Body of pancreas (tissue), 4 donors: ENCODE measurements at places on chromosomes 1 and 21.

DNA sequence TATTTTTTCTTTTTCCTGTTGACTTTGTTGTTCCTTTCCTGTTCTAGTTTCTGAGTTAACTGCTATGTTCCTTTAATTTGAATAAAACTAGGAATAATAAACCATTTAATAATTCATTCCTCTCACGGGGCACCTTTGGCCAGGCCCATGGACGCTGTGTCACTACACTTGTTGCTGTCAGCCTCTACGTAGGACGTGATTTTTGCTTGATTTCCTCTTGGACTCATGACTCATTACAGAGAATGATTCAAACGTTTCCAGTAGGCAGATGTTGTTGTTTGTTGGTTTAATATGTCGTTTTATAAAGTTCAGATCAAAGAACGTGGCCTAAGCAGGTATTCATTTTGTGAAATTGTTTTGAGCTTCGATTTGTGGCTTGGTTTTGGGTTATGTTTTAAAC, 9.1 kb upstream of the SLC19A1 start:
- DNase-seq: peak; percentile 39

- no peak for DNase-seq
These were observed 27.1 kb downstream of the SHISAL2A start for GRCh38 chr1:52659851-52660596.

DNA sequence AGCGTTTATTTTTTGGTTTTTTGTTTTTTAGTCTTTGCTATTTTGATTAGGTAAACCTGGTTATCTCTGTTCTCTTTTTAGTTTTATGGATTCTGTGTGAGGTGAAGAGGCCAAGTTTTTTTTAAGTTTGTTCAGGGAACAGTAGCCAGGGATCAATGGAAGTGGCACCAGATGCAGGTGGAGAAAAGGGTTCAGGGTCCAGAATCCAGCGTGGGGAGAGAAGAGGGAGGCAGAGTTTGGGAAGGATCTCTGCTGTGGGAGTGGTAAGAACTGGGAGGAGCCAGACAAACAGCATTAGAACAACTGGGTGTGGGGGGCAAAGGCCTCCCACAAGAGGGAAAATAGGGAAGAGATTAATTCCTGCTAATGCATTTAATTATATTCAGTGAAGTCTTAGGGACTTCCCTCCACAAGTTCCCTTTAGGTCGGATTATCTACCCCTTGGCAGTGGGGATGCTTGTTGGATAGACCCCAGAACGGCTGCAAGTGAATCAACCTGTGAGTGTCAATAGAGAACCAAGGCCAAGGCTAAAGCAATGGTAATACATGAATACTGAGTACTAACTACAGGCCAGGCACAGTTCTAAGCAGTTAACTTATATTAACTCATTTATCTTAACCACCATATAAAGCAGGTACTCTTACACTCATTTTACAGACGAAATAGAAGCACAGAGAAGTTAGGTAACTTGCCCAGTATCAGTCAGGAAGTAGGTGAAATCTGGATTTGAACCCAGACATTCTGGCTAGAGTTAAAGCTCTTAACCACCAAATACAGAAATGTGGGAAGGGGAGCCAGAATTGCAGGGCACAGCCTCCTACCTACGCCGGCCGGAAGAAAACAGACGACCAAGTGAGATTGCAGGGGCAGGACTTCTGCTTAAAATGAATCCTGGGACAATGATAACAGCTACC, 498 bp downstream of the GNAT2 start:
- DNase-seq: no peak

DNA sequence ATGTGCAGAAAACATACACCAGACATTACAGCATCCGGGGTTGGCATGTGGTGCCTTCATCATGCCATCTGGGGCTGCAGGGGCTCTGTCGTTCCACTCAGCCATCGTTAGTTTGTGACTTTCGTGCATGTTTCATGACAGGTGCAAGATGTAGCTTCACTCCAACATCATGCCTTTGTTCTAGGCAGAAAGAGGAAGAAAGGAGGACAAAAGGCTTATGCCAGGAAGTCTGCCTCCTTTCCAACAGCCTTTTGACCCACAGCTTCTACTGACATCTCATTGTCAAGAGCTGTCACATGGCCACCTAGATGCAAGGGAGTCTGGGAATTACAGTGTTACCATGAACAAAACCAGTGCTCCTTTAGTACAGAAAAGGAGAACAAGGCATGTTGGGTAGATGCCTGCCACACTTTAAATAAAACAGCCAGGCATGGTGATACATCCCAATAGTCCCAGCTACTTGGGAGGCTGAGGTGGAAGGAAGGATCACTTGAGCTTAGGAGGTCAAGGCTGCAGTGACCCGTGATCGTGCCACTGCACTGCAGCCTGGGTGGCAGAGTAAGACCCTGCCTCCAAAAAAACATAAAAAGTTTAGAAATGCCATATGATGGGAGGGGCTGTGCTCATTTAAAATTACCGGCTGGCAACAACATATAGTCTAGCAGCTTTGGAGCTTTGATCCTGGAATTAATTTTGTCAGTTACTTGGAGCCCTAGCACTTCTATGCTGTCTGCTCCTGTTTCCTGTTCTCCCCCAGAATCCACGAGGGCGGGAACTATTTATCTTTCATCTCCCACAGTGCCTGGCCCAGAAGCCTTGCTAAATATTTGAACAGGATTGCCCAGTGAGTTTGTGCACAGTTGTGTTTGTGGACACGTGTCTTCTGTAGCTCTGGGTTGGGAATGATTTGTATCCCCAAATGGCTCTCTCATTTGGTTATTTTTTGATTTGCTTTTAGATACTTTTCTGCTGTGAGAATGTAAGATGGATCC, 7.4 kb downstream of the DOP1B start:
- DNase-seq: peak; percentile 52

GRCh38 chr1:55107101-55107500, 67.8 kb downstream of the PCSK9 start:
- DNase-seq: no peak
